ENCODE measurements at places on chromosomes 16 and 17.

- DNase-seq, result no peak
Observed at GRCh38 chr17:78539781-78540180, 37.4 kb downstream of the DNAH17 start.

DNA sequence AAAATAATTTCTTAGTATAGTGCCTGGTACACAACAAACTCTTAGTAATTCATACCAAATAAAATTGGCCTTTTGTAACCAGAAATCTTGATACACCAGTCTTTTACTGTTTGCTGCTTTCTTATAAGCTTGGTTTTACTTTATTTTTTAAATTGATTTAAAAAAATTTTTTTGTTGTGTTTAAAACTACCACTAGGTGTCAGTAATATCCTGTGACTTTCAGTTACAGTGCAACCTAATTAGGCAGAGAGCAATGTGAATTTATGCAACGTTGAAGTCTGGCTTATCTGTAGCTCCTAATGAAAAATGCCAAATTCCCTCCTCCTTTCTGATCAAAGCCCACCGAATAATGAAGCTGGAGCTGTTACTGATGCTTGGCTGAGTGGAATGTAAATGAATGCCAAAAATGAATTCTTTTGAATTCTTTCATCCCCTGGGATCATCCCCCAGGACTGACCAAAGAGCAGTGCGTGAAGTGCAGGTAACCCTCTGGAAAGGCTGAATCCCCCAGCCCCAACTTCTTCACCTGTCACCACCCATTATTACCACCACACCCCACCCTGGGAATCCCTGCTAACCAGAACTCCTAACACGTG, 3.8 kb downstream of the ERCC4 start:
- no peak for DNase-seq

GRCh38 chr16:28180655-28181460, 30.9 kb downstream of the XPO6 start:
- DNase-seq, result no peak

GRCh38 chr16:87278191-87279093, 38.8 kb downstream of the C16orf95 start:
- DNase-seq, result peak; percentile 14

- DNase-seq, result no peak
Observed at GRCh38 chr16:4395055-4395726, 21.2 kb downstream of the CORO7 start.

GRCh38 chr17:78430892-78431691, 52.6 kb downstream of the PGS1 start:
- no peak for DNase-seq

DNA sequence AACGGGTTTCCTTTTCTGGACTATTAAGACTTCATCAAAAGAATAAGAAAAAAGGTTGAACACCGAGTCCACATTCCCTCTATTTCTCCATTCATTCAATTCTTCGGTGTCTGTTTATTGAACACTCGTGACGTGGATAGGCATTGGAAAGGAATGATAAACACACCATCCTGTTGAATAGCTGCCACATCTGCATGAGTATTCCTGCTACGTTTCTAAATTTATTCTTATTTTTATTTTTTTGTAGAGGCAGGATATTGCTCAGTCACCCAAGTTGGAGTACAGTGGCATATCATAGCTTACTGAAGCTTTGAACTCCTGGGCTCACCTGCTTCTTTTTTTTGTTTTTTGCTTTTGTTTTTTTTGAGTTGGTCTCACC, 80.8 kb upstream of the CIBAR2 start:
- no peak for DNase-seq

GRCh38 chr16:27273670-27274423, 5.3 kb upstream of the NSMCE1 start:
- no peak for DNase-seq

Data from stimulated activated CD4-positive, alpha-beta T cell treated with anti-CD3 and anti-CD28 coated beads, Interleukin-15, amount 100 ng/mL, for 1 hour (primary cell).